Kidney glomerular epithelial cell (primary cell): ENCODE measurements at places on chromosomes 5 and 9.
A peak's percentile ranks its signal among the peaks of the same experiment; 100 is the strongest.

- no peak for DNase-seq
Observed at GRCh38 chr9:134284273-134284672, 42.0 kb upstream of the RXRA start.

GRCh38 chr5:147713550-147714295, 68.8 kb downstream of the JAKMIP2 start:
- DNase-seq = no peak

DNA sequence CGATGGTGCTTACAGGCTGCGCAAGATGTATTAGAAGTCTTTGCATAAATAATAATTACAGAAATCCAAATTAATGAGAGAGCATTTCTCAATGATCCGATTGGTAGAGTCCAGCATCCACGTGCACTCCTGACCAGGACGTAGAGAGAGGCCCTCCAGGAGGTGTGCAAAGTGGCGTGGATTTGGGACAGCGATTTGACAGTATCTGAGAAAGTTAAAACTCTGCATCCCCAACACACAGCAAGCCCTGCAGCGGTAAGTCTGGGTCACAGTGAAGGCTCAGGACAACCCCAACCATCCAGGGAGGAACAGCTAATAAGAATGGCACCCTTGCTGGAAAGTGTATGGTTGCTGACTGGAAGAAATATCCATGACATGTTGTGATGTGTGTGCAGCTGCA, 180.2 kb downstream of the AUH start:
- no peak for DNase-seq

DNA sequence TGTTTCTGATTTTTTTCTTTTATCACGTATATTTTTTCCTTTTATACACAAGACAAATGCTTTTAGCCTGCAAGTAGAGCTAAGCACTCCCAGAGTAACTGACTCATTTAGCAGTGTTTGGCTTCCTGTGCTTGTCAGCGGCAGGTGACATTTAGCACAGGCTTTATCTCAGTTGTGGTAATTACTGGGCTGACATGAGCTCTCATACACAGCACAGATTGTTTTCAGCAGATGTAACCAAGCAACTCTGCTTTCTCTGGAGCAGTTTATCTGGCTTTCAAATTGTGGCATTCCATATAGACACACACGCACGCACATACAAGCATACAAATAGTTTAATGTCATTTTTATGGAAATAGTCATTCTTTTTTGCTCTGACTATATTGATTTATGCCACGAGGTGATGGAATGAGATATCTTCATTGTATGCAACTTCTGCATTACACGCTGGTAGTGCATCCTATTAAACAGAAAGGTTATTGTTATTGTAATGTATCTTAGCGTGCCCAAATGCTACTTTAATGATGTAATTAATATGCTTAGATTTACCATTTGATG, 379.0 kb upstream of the GRAMD2B start:
- peak; percentile 25 for DNase-seq

DNA sequence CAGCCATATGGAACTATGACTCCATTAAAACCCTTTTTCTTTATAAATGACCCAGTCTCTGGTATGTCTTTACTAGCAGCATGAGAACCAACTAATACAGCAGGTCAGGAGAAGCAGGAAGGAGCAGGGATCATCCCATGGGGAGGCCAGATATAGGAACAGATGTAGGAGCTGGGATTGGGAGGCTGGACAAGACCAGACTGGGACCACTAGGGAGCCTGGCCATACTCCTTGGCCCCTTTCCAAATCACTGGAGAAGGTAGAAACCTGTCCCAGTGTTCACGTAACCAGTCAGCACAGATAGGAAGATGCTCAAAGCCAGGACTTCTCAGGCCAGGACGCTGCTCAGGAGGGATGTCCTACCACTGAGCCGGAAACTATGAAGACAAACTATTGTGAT, 95.5 kb downstream of the LMX1B start:
- DNase-seq = no peak

GRCh38 chr5:103624675-103625074, 62.1 kb upstream of the NUDT12 start:
- DNase-seq = no peak

- peak; percentile 78 for DNase-seq
Observed at GRCh38 chr9:8863886-8864544, 1064.4 kb upstream of the DMAC1 start.

GRCh38 chr5:139017624-139018023, 142.5 kb upstream of the LRRTM2 start:
- no peak for DNase-seq

DNA sequence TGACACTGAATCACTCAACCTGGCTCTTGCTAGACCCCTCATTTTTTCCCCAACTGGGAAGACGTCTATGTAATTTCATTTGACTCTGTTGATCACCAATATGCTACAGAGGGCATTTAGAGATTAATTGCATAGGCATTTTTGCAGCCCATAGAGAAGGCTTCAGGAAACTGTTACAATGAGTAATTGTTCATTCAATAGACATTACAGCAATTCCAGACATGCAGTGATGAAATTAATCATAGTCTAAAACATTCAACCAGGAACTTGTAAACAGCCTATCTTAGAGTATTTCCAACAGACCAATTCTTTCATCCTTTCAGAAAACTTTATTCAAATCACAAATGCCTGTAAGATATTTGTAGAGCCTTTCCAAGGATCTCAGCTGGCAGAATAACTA, 122.3 kb downstream of the MARCHF11 start:
- DNase-seq = peak; percentile 13

DNA sequence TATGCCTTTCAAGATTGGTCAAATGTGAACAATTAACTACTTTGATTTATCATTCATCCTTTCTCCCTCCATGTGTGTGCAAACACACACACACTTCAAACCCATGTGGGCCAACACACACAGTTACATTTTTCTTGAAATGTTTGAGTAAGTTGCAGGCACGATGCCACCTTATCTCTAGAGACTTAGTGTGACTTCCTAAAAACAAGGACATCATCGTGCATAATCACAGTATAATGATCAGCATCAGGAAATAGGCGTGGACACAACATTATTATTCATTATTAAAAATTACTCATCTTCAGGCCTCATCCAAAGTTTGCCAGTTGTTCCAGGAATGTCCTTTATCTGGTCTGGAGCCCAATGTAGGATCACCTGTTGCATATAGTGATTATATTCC, 209.5 kb downstream of the GNA14 start:
- DNase-seq = no peak

GRCh38 chr5:34580983-34581382, 75.1 kb upstream of the RAI14 start:
- no peak for DNase-seq

- DNase-seq = peak; percentile 30
Observed at GRCh38 chr5:119304439-119305211, 51.2 kb upstream of the TNFAIP8 start.

DNA sequence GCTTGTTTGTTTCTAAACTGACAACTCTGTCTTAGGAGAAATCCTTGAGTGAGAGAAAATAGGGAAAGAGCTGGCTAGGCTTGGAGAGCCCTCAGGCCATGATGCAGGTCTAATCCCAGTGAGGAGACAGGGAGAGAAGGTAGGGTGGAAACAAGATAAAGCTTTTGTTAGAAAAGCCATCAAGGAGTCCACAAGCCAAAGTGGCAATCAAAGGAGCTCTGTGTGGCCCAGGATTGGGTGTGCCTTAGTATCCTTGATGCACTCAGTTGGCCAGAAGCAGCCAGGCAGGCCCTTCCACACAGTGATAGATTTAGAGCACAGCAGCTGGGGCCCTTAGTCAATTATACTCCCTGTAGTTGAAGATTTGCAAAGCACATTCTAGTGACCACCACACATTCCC, 73.9 kb downstream of the ALDH7A1 start:
- DNase-seq = no peak

DNA sequence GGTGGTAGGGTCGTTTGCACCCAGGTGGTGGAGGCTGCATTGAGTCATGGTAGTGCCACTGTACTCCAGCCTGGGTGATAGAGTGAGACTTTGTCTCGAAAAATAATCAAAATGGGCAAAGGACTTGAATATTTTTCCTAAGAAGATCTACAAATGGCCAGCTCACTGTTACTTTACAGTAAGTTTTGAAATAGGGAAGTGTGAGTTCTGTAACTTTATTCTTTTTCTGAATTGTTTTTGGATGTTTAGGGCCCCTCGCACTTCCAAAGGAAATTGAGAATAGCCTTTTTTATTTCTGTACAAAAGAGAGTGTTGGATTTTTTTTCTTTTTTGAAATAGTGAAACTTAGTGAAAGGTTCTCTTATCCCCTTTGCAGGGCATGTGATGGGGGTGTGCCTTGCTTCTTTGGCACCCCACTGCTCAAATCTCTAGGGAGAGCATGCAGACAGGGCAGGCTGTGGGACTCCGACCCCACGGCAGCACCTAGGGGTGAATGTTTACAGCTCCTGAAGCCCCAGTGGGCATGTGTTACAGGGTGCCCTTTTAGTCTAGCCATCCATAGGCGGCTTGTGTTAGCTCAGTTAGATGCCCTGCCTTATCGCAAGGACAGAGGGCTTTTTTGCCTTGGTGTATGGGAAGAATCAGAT, 33.3 kb downstream of the GPBP1 start:
- DNase-seq = no peak

GRCh38 chr9:136952321-136952850, 313 bp downstream of the LCN12 start:
- no peak for DNase-seq

- DNase-seq = no peak
Observed at GRCh38 chr9:70111042-70111602, 67.5 kb downstream of the MAMDC2 start.

GRCh38 chr5:54002779-54003178, 307.6 kb downstream of the ARL15 start:
- no peak for DNase-seq

- DNase-seq = no peak
Observed at GRCh38 chr5:73104326-73104725, 16.0 kb upstream of the TMEM171 start.

DNA sequence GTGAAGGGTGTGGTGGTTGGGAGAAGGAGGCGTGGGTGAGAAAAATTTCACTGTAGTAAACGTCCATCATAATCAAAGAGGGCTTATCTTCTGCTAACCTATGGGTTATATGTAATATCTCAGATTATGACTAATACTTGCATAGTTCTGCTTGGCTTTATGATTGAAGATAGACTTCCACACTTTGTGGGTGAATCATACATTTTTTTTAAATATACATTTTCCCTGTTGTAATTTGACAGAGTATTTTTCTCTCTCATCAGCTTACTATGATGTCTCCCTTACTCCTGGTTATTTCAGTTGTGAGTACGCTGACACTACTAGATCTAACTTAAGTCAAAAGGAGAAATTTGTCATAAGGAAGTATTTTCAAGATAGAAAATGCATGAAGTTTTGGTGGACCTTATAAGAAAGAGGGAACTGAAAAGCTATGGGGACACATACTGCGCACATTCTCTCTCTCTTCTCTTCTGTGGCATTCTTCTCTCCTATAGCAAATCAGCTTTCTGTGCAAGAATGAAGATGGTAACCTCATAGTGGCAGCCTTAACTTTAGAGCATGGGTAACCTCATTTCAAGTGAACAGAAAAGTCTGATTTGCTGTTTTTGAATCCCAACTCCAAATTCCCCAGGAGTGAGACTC, 4.9 kb upstream of the JAK2 start:
- DNase-seq = no peak

DNA sequence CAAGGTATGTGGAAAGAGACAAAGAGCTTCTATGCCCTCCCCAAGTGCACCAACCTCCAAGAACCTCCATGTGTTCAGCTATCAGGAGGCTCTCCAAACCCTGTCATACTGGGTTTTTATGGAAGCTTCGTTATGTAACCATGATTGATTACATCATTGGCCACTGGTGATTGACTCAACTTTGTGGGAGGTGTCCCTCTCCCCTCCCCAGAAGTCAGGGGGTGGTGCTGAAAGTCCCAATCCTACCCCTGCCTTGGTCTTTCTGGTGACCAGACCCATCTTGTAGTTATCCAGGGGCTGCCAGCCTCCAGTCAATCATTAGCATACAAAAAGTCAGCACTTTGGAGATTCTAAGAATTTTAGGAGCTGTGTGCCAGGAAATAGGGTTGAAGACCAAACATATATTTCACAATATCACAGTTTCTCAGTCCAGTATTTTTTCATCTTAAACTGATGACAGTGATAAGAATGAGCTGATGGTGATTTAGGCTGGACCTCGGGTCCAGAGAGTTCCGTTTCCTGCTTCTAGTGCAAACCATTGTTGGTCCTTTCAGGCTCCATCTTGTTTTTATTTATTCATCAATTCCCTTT, 27.3 kb upstream of the FANCC start:
- no peak for DNase-seq

GRCh38 chr9:126490871-126491567, 122.7 kb upstream of the LMX1B start:
- DNase-seq = no peak

DNA sequence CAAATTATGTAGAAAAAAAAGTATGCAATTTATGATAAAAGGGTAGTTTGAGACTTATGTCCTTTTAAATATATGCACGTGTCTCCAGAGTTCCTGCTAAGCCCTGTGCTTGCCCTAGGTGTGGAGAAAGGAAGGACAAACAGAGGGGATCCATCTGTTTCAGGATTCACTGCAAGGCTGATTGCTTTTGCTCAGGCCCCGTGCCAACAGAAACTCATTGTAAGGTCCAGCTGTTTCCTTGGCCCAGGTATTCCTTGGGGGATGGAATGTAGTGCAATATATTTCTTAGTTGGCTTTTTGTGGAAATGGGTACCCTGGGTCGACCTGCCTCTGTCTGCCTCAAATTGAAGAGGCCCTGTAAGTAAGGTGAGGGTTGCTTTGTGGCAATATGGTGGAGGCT, 268.6 kb upstream of the CLINT1 start:
- no peak for DNase-seq

- no peak for DNase-seq
Observed at GRCh38 chr5:88489364-88489763, 220.7 kb upstream of the TMEM161B start.

GRCh38 chr5:154608531-154609011, 130.5 kb upstream of the HAND1 start:
- DNase-seq = no peak

DNA sequence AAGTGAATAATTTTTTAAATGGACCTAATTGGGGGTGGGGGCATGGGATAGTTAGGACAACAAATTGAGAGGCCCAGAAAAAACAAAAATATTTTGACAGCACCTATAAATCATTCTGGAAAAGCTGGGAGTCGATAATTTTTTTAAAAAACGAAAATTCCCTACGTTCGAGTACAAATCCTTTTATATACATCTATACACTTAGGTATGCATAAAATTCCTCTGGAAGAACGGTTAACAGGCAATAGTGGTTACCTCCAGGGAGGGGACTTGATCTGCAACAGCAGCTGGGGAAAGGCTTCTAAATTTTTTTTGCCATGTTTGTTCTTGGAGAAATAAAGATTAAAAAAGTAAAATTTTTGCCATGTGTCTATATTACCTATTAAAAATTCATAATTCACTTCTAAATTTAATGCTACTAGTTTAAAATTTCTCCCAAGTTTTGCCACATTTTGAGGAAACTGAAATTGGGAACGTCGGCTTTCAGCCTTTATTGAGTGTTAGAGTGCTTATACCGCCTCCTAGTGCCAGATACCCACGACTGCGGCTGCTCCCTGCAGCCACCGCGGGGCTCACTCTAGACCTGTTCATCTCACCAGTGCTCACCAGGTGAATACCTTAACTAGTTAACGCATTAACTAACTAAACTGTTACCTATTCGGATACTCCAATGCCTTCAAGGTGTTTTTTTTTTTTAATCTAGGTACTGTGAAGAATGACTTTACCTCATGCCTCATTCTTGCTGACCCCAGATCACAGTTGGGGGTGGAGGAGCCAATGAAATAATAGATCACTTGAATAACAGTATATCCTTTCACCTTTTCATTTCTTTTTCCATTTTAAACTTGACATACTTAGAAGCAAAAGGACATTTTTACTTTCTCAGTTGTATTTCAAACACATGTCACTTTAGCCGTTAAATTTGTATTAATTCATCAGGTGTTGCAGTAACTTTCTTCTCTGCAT, 1.8 kb upstream of the BHMT start:
- DNase-seq = no peak
